Fibroblast of lung (primary cell): ENCODE measurements at places on chromosomes 13 and 19. TPM values are rescaled to one million over a fixed set of nuclear protein-coding genes. Genes with fewer than 3 reads are reported as not detected.

- H3K27me3 ChIP-seq, result no peaks in the 10 kb centered on the region
- no peaks in the 10 kb centered on the region for H3K36me3 ChIP-seq
- no peak overlapping the region for H3K4me3 ChIP-seq
- peaks cover 6% of the 10 kb centered on the region for H3K4me1 ChIP-seq
- no peak for DNase-seq
These were observed 198.2 kb upstream of the TMTC4 start for GRCh38 chr13:100872761-100873160.

- peaks cover 2% of the 10 kb centered on the region for H3K36me3 ChIP-seq
- peak; percentile 76 for DNase-seq
- no peak overlapping the region for H3K27ac ChIP-seq
These were observed 77.8 kb downstream of the TUBGCP3 start for GRCh38 chr13:112510002-112510780.

GRCh38 chr13:94415500-94416237 lies 63.8 kb downstream of the DCT start:
- no peak overlapping the region for H3K27ac ChIP-seq
- DNase-seq, result no peak
- no peaks in the 10 kb centered on the region for H3K27me3 ChIP-seq
- H3K36me3 ChIP-seq, result no peaks in the 10 kb centered on the region

DNA sequence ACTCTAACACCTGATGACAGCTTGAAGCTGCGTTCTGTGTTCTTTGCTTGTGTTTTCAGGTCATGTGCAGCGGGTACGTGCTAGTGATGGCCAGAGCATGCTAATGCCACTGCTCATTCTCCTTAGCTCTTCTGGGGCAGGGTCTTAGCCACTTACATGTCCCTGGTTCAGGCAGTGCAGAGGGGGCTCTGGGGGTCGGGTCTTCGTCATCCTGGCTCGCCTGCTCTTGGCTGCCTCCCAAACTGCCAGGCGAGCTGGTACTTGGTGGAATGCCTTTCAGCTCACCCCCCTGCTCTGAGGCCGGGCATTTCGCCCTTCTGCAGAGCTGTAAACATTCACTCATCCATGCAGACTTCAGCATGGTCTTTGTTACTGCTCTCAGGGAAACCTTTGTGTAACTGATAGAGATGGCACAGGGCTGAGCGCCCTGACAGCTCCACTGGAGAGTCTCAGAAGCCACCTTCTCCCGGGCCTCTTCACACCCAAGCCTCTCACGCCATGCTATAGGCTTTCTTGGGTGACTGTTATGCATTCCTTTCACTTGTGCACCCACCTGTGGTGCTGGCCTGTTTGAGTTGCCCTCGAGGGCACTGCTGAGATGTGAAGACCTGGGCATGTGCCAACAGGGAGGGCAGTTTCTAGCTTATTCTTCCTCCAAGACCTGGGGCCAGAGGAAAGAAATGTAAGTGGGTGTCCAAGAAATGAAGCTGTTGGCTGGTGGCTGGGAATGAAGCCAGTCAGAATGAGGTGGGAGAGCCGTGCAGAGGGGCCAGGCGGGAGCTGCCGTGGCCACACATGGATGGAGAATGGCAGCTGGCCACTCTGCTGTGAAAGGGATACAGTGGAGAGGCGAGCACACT lies 24.4 kb downstream of the FAM124A start:
- no peaks in the 10 kb centered on the region for H3K4me1 ChIP-seq
- H3K36me3 ChIP-seq, result no peaks in the 10 kb centered on the region
- H3K27ac ChIP-seq, result no peak overlapping the region

DNA sequence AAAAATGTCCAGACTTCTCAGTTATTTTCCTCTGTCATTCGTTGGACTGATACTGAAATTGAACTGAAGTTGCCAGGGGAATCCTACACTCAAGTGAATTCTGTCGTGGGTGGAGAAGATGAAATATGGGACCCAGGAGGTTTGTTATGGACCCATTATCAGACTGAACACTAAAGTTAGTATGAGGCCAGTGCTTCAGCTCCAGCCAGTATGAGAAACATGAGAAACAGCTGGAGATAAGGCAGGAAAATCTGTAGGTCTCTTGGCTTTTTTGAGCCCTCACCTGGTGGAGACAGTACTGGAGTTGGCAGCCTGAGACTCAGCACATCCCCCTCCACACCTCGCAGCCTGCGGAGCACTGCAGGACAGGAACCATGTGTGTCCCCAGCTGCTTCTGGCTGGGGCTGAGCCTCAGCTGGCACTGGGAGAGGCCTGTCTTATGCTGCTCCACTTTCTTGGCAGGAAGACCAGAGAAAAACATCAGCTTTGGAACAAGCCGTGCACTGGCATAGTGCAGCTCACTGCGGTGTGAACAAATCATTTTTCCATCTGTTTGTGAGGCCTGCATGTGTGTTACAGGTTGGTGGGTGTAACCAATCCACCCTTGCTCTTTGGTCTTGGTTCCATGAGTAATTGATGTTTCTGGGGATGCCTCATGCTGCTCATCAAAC lies 641.0 kb downstream of the FGF9 start:
- DNase-seq, result no peak
- no peak overlapping the region for H3K27ac ChIP-seq
- no peak overlapping the region for H3K4me3 ChIP-seq
- H3K36me3 ChIP-seq, result no peaks in the 10 kb centered on the region

GRCh38 chr13:90238413-90238812 lies 1109.1 kb upstream of the MIR17HG start:
- H3K36me3 ChIP-seq, result no peaks in the 10 kb centered on the region
- peak; percentile 54 for DNase-seq
- no peaks in the 10 kb centered on the region for H3K4me1 ChIP-seq
- no peak overlapping the region for H3K4me3 ChIP-seq

GRCh38 chr19:16386619-16387240 lies 62.1 kb downstream of the KLF2 start:
- no peaks in the 10 kb centered on the region for H3K27me3 ChIP-seq
- H3K4me1 ChIP-seq, result peaks cover 8% of the 10 kb centered on the region
- H3K36me3 ChIP-seq, result peaks cover 19% of the 10 kb centered on the region
- H3K4me3 ChIP-seq, result no peak overlapping the region

CBY2 gene
- not detected in 2 replicates for total RNA-seq

VAV1 gene
- not detected in 2 replicates for total RNA-seq

TMEM145 gene
- 0.83 TPM in 1 of 2 replicates, not detected in the other for total RNA-seq

FFAR1 gene
- not detected in 2 replicates for total RNA-seq

SPACA4 gene
- total RNA-seq, result not detected in 2 replicates

TEAD2 gene
- total RNA-seq, result 19.2 and 24.1 TPM in 2 replicates

KLK4 gene
- total RNA-seq, result not detected in 2 replicates

PLPPR3 gene
- total RNA-seq, result 1.5 and 2.5 TPM in 2 replicates
